ENCODE measurements at places on chromosomes 7 and 10.
A peak's percentile ranks its signal among the peaks of the same experiment; 100 is the strongest.

- DNase-seq = no peak
Measured at GRCh38 chr10:2236876-2237275, 499.6 kb upstream of the ADARB2 start.

DNA sequence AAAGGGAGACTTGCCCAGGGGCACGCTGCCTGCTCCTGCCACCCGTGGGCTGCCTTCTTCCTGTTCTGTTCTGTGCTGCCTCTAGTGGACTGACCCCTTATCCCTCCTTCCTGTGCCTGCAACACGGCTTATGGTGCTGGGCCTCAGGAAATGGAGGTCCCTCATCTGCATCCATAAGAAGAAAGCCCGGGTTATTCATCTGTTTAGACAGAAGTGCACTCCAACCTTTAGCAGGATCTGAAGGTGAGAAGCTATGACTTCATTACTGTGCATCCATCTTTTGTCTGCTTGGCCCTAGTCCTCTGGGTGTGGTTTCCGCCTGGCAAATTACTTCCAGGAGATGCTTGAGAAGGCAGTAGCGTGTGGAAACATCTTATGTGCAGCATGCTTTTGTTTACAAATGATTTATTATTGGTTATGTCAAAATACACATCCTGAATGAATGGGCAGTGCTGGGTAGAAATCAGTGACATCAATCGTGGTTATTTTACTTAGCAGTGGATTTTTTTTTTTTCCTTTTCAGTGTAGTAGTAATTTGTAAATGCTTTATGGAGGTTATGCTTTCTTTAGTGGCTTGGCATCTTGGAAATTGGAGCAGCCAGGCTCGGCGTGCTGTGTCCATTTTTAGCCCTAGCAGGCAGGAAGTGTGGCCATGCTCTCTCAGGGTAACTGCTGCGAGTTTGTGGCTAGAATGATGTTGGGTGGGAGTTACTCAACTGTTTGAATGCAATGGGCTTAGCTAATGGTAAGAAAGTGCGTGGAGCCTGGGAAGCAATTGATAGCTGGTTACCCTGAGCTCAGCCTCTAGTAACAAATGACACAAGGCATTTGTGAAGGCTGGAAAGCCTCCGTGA is 12.7 kb downstream of the PTPRE start:
- peak; percentile 63 for DNase-seq

DNA sequence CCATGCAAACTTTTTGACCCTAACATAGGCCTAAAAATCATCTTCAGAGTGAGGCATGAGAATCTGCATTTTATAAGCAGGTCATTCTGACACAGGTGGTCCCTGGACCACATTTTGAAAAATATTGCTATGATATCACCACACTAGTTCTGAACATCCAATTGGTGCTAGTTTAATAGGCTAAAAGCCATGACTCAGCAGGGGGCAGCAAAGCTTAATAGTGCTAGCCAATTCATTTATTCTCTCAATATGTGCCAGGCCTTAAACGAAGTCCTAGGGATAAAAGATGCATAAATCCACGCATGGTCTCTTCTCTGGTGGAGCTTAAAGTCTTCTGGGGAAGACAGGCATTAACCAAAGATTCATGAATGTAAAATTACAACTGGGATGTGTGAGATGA is 10.2 kb upstream of the SLC25A28 start:
- DNase-seq = no peak

- DNase-seq = no peak
Measured at GRCh38 chr7:156889089-156889488, 3.9 kb downstream of the LMBR1 start.

DNA sequence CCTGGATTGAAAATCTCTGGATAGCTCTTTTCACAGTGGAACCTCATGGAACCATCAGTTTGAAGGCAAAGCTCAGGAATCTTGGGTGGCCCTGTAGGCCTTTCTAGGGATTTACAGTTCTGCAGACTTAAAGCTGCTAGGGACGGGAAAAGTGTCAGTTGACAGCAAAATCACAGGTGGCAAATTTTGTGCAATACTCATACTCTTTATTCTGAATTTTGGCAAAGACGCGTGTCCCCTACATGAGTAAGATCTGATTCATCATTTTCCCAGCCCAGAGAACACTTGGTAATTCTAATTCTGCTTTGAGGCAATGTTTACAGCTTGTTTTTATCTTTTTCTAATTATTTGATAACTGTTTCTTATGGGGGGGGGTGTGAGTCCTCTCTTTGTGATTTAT is 3.6 kb downstream of the LRRC17 start:
- DNase-seq = peak; percentile 41

- no peak for DNase-seq
Measured at GRCh38 chr10:5631936-5632335, 34.5 kb downstream of the ASB13 start.

DNA sequence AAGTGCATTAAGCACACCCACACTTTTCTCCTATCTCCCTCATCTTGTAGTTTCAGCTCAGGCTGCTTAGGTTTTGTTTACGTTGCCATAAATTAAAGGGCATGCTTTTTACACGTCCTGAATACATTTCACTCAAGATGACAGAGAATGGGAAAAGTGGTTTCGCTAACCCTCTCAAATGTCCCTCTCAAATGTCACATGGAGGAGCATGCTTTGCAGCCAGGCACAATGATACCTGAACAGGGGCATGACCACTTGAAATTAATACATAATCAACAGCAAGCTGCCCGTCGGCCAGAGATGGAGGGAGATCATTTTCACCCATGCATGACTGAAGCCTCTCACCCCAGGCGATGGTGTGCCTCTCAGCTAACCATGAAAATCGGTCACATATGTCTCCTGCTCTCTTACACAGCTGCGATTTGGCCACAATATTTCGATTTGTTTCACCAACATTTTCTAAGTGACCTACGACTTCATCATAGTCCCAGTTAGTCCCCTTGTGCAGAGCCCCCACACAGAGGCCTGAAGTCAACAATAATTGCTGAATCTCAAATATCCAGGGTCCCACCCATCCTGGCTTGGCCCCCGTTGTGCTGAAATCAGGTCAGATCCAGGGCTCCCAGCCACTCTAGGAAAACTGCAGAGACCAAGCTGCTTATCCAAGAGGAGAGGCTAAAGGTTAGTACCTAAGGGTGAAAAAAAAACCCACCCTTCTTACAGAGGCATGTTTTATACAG is 373.9 kb upstream of the NFE2L3 start:
- no peak for DNase-seq

GRCh38 chr7:101250324-101250723 is 5.4 kb upstream of the FIS1 start:
- no peak for DNase-seq

DNA sequence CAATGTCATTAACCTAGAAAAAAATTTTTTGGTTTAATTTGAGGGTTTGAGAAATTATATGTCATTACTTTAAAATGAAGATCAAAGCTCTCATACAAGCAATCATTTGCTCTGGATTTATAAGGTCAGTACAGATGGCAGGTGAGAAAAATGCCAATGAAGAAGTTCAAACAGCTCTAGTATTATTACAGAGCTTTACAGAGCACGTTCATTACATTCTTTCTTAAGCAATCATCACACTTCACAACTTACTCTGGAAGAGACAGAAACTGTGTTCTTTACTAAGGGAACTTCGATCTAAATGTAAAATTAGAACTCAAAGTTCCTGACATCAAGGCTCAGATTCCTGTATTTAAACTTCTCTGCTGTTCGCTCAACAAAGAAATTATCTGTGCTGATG is 153.4 kb downstream of the ATE1 start:
- DNase-seq = no peak

DNA sequence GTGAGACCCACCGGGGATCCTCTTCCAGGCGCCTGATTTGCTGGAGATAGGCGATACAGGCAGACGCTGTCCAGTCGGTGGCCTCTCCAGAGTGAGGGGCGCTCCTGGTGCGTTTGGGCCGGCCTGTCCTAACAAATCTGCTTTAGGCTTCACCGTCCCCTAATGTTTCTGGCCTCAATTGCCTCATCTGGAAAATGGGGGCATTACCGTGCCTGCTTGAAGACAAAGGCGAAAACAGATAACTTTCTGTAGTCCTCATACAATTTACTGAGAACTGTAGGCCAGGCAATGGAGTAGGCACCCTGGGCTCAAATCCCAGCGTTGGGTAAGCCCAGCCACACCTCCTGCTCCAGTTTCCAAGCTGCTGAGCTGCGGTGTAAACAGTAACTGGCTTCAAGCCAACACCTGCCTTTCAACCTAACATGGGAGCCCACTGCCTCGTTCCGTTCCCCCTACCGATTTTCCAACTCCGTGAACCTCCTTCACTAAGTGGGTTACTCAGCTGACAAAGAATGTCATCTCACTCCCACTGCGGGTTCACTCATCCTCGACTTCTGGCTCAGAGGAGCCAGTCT is 589 bp upstream of the ZFAND4 start:
- DNase-seq = no peak

- DNase-seq = no peak
Measured at GRCh38 chr7:41501006-41501405, 201.9 kb downstream of the INHBA start.

DNA sequence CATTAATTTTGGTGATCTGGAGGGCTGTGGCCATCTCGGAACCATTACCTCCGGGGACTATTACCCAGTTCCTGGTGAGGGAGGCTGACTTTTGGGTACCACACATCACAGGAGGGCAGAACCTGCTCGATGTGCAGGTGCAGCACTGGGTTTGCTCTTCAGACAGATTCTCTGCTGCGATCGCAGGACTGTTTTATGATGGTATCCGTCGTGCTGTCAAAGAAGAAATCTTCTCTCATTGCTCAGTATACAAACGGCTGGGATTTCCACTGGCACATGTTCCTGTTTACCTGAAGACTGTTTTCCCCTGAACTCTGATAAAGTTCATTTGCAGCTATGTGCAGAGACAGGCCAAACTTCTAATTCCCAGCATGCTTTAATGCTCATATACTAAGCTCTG is 27.2 kb upstream of the SHH start:
- no peak for DNase-seq

DNA sequence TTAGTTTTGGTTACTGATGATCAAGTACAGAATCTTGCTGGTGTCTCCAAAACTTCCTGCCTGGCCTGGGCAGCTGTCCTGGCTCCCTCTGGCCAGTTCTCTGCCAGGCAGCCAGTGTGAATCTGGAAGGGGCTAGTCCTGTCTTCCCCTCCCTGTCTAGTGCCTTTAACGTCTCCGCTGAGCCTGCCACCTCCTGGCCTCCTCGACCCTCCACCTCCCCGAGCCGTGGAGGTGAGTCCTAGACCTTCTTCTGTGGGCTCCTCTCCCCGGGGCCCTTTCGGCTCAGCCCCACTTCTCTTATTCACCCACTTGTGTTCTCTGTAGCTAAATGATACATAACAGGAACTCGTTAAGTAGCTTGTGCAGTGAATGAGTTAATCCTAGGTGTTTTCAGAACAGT is 218.2 kb downstream of the MGMT start:
- DNase-seq = no peak

GRCh38 chr7:12765431-12766100 is 78.1 kb downstream of the ARL4A start:
- no peak for DNase-seq

DNA sequence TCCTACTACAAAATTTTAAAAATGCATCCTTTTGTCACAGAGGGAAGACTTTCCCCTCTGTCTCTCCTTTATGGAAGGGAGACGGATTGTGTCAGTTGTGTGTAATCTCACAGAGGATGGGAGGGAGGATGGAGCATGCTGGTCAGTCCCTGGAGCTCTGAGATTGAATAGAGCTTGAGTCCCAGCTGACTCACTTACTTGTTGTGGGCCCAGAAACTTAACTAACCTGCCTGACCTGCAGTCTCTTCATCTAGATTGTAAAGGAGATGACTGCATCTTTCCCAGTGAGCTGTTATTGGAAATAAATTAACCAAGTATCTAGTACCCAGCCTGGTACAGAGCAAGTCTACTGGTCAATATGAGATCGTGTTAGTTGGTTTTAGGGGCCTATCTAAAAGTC is 77.9 kb upstream of the ADO start:
- no peak for DNase-seq

DNA sequence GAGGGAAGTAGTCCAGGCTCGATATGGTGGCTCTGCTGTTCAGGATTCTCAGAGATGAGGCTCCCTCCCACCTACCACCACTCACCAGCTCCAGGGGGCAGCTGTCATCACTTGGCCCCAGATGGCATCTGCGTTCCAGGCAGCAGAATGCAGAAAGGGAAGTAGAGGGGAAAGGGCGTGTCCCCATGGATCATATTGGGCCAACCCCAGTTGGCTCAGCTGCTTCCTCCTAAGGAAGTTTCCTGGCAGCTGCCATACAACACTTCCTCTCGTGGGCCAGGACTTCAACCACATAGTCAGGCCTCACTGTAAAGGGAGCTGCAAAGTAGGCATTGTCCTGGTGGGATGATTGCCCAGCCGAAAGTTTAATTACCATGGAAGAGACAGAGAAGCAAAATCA is 1.6 kb upstream of the TEX36 start:
- DNase-seq = no peak

GRCh38 chr7:66301249-66301648 is 96.1 kb downstream of the TPST1 start:
- no peak for DNase-seq

DNA sequence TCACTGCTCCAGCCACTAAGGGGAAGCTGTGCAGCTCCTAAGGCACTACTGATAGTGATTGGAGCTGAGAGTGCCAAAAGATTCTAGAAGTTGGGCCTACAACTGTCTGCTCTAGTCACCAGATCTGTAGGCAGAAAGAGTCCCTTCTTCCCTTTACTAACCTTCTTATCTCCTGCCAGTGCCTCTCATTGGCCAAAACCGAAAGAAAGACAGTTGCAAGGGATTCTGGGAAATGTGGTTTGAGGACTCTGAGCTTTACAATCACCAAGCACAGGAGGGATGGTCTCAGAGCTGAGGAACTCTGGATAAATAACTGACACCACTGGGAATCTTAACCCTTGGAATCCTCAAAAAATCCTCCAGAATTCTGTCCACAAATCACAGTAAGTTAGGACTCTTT is 615.8 kb downstream of the CCSER2 start:
- DNase-seq = no peak

- DNase-seq = no peak
Measured at GRCh38 chr7:108322925-108323832, 133.1 kb downstream of the NRCAM start.

DNA sequence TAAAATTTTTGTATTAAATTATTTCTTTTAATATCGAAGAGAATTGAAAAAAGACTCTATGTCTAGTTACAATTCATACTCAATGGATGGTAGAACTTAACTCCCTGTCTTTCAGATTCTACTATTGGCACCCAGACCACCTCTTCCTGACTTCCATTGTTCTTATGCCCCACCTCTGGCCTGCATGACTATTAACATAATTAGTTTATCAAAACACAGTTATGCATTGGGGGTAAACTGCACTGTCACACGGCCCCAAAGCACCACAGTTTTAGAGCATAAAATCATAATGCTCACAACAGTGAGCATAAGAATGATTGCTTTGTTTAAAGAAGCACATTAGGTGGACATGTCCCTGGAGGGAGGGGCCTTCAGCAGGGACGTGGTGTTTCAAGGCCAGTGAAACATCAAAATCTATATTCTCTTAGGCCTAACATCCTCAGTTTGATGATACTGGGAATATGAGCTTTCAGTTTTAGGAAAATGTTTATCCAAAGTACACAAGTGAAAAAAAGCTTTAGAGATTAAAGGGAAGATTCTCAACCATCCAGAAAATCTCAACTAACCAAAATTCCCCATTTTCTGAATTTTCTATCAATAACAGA is 79.8 kb downstream of the NRP1 start:
- DNase-seq = no peak

GRCh38 chr7:148478551-148478950 is 112.0 kb upstream of the C7orf33 start:
- DNase-seq = no peak
